DMS79 (cell line): ENCODE measurements at places on chromosomes 4 and X.

DNA sequence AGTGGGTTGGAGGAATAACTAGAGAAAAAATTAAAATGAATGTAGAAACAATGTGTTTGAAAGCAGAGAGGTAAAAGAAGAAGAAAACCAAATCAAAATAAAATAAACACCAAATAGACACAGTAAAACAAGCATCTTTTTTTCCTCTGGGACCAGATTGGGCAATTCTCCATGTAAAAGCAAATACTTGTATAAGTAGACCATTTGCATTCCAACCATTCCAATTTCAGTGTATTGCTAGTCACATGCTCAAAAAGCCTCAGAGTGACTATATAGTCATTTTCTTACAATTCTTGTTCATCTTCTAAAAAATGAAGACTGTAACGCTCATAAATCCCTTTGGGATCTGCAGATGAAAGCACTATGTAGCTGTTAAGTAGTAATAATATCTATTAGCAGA is 969.5 kb downstream of the PCDH18 start:
- DNase-seq = no peak

DNA sequence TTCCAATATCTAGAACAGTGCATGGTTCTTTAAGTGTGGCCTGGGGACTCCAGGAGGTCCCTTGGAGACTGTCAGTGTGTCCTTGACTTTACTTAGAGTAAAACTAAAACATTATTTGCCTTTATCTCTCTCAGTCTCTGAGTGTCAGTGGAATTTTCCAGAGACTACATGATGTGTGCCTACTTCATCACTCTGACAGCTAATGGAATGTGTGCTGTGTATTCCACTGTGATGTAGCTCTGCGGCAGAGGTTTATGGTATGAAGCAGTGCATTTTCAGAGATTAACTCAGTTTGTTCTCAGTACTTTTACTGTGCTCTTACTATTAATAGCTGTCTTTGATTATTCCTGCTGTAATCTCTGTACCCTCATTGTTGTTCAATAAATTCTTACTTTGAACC is 85.6 kb downstream of the MANBA start:
- no peak for DNase-seq

DNA sequence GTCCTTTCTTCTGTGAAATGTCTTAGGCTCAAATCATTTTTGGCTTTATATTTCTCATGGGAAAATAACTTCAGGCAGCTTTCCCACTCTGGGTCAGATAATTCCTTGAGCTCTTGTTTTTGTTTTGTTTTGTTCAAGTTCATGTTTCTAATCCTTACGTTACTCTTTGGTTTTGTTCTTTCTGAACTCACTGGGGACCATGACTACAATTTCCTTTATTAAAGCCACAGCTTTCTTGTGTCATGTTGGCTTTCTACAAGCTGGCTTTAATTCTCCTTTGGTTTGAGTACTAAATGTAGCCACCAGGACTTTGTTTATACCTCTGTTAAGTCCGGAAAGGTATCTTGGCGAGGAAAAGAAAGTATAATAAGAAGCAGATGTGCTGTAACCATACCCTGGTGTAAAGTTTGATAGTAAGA is 30.8 kb upstream of the ANXA3 start:
- no peak for DNase-seq

GRCh38 chr4:31236020-31236638 is 516.0 kb downstream of the PCDH7 start:
- DNase-seq = no peak

DNA sequence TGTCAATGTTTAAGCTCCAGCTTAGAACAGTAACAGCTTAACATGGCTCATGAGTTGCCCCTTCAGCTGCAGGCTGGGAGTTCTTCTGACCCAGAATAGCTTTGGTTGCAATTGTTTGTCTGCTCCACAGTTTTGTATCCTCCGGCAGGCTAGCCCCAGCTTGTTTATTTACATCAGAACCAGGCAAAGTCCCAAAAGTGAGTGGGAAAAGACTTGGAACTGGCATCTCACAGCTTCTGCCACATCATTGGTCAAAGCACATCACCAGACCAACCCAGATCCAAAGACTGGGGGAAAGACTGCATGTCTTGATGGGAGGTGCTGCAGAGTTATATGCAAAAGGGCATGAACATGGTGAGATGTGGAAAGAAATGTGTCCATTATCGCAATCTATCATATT is 231.2 kb upstream of the CPEB2 start:
- no peak for DNase-seq

- no peak for DNase-seq
These were observed 127.9 kb downstream of the IL13RA2 start for GRCh38 chrX:114889481-114889880.

DNA sequence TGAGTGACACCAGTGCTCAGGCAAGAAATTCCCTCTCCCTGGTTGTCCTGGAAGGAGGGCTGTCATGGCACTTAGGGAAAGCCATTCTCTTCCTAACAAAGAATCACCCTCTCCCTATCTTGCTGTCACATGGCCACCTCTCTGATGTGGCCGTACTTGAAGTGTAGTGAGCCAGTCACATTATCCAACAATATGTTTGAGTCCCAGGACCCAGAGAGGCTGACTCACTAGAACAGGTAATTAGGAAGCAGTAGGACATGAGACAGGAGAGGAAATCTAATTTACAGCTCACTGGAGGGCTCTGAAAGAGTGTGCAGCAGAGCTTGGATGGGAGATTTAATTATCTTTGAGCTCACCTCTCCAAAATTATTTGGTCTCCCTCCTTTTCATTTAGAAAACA is 299.1 kb downstream of the ARHGAP24 start:
- DNase-seq = no peak

DNA sequence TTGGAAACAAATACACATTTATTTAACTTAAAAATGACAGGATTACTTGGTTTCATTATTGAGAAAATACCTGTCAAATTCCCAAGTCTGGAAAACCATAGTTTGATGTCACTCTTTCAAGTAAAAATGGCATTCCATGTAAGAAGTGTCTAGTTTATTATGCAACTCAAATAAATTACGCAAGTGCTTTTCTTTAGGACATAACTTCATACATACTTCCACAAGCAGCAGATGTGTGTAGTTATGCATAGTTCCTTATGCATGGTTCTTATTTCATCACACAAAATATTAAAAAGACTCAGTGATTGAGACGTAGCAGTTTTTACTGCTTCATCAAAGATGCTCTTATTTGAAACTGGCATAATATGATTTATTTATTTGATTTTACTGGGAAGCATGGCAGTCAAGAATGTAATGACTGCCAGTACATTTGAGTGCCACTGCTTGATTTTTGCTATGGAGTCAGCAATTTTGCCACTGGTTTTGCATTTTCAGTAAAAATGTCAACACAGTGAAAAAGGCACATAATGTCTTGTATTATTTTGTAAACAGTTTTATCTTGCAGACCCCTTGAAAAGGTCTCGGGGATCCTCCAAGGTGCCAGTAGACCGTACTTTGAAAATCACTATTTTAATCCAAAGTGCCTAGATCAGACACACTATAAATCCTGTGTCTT is 62.1 kb downstream of the CLCN3 start:
- no peak for DNase-seq

DNA sequence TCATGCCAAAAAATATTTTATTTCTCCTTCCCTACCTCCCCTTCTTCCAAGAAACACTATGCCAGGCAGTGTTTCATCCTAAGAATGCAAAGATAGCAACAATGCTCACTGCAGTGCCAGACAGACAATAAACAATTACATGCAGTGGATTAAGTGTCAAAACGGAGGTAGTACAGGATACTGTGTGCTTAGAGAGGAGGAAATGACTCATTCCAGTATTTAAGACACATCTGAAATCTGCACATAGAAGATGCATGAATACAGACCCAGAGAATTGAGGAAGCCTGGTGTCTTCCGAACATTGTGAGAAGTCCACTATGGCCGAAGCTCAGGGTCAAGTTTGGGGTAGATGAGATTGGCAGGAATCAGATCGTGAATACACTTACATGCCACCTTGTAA is 326.4 kb downstream of the PPP3CA start:
- no peak for DNase-seq

GRCh38 chr4:147578593-147578992 is 38.6 kb upstream of the TMEM184C start:
- no peak for DNase-seq

- no peak for DNase-seq
These were observed 168.3 kb downstream of the SPRY1 start for GRCh38 chr4:123564758-123565346.

DNA sequence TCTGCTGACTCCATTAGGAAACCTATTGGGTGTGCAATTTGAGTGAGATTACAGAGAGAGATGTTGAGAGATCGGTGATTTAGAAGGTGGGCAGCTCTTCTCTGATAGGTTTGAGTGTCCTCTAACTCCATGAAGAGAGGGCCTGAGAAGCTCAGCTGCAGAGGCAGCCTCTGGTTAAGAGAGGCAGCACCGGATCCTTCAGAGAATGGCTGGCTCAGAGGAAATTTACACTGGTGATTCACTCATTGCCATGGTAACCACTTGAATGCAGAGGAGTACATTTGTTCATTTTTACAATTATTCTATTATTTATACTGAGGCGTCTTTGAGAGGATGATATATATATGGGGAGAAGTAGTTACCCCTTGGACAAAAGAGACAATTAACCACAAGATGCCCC is 171.7 kb downstream of the PDGFRA start:
- peak; percentile 37 for DNase-seq

DNA sequence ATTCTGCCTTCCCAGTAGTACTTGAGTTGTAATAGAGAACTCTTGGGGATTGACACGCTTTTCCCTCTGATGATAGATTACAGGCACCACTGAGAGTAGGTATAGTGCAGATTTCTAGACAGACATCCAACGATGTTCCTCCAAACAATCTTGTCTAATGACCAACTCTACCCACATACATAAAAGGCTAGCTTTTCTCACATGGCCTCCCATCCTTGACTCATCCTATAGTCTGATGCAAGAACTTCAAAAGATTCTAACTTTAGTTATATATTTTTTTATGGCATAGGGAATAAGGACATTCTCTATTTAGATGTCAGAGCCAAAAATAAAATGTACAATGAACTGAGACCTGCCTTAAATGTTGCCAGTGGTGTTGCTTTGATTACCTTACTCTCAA is 60.9 kb downstream of the GLRA2 start:
- no peak for DNase-seq

DNA sequence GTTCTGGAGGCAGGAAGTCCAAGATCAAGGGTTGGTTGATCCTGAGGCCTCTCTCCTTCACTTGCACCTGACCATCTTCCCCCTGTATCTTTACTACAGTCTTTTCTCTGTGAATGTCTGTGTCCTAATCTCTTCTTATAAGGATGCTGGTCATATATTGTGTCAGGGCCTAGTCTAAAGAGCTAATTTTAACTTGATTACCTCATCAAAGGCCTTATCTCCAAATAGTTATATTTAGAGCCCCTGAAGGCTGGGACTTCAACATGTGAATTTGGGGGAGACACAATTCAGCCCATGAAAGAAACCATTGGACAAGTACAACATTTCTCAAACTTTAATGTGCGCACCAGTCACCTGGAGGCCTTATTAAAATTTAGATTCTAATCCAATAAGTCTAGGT is 62.8 kb upstream of the DYNLT3 start:
- DNase-seq = no peak
